ENCODE measurements at places on chromosomes 2 and 18.

DNA sequence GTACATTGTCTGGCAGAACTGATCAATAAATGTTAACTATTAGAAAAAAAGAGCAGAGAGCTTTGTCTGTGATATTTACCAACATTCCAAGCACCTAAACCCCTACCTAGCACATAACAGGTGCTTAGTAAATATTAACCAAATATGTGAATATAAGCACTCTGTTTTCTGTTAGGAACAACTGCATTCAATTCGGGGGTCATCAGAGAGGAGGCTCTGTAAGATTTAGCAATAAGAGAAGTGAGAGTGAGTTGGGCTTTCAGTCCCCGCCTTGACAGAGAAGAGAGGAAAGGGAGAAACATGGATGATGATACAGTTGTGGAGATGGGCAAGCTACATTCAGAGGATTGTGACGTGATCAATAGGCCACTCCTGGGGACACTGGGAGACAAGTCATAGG, 47.7 kb downstream of the MYOM1 start:
- DNase-seq, result no peak

GRCh38 chr2:205034034-205034433, 488.8 kb downstream of the PARD3B start:
- no peak for DNase-seq

DNA sequence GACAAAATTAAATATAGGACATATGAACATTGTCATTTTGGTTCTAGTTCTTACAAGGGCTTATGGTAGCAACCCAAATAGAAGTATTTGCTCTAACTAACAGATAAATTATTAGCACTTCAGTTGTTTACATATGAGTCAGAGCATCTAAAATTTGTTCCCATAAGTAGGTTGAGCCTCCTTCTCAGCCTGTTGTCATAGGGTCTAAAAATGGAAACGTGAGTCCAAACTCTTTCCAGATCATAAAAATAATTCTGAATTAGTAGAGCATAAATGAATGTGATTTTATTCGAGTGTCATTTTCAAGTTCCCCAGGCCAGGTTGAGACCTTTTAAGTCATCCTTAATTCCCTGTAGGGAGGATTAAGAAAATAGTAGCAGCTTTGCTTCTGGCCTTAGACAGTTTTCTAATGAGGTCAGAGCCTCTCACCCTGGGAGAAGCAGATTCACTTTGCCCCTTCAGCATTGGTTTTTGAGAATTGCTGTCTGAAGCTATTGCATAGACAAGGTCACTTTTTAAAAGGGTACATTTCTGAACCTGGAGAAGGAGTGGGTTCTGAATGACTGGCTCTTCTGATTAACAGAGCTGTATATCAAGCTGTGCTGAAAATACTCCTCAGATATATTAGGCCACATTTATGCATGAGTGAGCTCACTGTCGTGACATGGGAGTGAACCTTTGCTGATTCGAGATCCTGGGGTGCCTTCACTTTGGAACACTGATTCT, 164.3 kb downstream of the NEDD4L start:
- peak; percentile 45 for DNase-seq

- DNase-seq, result peak; percentile 71
Observed at GRCh38 chr2:17470855-17471641, 47.2 kb downstream of the RAD51AP2 start.

DNA sequence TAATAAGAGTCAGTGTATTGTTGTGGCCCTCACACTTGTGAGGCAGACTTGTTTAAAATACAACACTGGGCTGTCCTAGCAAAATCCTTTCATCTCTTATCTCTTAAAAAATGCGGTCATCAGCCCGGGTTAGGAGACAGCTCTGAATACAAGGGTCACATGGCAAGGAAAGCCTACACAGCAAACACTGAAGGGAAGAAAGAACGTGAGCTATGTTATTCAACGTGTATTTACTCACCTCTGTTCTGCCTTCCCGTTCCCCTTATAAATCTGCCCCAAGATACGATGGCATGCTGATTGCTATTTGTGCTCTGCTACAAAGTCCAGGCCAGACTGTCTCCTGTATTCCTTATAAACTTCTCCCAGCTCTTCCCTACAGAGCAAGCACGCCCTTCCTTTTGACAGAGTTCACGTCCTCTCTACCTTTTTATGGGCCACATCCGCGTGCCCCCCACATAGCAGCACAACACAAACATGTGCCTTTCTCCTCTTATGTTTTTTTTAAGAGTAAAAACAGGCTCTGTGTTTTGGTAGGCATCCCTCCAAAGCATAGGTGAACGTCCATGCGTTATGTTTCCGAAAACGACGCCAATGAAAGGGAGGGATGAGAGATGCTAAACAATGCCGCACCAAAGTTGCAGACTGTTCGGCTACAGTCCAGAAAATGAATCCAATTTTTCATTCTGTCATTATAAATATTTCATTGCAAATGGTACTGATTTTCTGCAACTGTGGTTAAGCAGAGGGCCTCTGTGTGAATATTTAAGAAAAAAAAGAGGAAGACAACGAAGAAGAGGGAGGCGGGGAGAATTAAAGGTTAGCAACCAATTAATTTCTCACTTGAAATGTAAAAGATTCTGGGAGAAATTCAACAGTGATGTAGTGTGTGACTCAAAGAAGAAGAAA, 274.7 kb downstream of the ZNF521 start:
- DNase-seq, result no peak

DNA sequence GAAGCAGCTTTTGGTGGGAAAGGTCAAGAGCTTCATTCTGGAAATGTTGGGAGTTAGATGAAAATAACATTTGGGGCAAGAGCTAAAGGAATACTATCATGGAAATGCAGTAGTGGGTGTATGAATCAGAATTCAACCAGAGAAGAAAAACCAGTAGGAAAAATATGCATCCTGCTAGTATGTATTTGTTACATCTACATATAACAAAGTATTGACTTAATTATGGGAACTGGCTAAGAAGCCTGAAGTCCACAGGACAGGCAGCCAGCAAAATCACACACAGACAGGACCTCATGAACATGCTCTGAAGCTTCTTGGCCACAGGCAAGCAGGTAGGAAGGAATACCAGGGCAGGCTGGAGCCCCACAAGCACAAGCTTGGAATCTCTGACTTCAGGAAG, 185.8 kb downstream of the FBXO15 start:
- no peak for DNase-seq

DNA sequence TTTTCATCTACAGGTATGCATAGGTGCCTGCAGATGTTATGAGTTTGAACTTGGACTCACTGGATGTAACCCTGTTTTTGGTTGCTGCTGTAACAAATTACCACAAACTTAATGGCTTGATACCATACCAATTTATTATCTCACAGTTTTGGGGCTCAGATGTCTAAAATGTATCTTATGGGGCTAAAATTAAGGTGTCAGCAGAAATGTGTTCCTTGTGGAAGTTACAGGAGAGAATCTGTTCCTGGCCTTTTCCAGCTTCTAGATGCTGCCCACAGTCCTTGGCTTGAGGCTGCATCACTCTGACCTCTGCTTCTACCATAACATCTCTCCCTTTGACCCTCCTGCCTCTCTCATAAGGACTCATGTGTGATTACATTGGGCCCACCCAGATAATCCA, 47.6 kb downstream of the POLE4 start:
- no peak for DNase-seq

GRCh38 chr2:8566774-8567468, 114.9 kb upstream of the ID2 start:
- DNase-seq, result no peak

GRCh38 chr2:45743531-45744396, 92.3 kb downstream of the PRKCE start:
- DNase-seq, result no peak

Measured in NAMALWA (cell line).